A172 (cell line): ENCODE measurements at places on chromosomes 5 and 9. TPM values are rescaled to one million over a fixed set of nuclear protein-coding genes. Genes with fewer than 3 reads are reported as not detected.

Gene DNM1
- 16.7 and 20.6 TPM in 2 replicates for total RNA-seq

Gene MOB3B
- 0.02 TPM in 1 of 2 replicates, not detected in the other for total RNA-seq

Gene DENND1A
- total RNA-seq = 25.8 and 30.8 TPM in 2 replicates

Gene CATSPER3
- total RNA-seq = not detected in 2 replicates

Gene SLC1A1
- 1.7 TPM in 2 replicates for total RNA-seq

Gene TAF11L5
- total RNA-seq = not detected in 2 replicates

Gene SPATA31C1
- total RNA-seq = not detected in 2 replicates

Gene NKD2
- 4.3 TPM in 1 of 2 replicates, not detected in the other for total RNA-seq

Gene AFAP1L1
- total RNA-seq = 0.36 and 1.4 TPM in 2 replicates

Gene SOHLH1
- total RNA-seq = not detected in 2 replicates

Gene PCDHB8
- 7.0 and 7.5 TPM in 2 replicates for total RNA-seq

Gene SLC6A18
- not detected in 2 replicates for total RNA-seq

DNA sequence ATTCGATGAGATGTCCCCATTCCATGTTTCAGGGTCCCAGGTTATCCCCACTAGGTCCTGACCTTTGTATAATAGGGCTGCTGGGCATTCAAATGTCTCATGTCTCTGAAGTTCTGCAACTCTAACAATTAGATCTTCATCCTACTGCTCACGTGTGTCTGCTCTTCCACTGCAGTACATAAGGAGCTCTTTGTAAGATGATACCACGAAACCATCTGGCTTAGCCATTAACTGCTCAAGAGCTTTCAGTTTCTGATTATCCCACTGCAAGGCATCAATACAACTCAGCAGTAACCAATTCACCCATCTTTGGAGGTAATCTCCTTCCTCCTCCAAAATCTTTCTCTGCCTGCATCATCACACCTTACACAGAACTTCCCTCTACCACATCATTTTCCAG lies 49.9 kb upstream of the PPP2CA start:
- DNase-seq = no peak

- no peak for DNase-seq
Measured at GRCh38 chr5:95788493-95788892, 34.0 kb downstream of the GLRX start.

- no peak for DNase-seq
Measured at GRCh38 chr9:121809356-121810050, 158.1 kb downstream of the DAB2IP start.

DNA sequence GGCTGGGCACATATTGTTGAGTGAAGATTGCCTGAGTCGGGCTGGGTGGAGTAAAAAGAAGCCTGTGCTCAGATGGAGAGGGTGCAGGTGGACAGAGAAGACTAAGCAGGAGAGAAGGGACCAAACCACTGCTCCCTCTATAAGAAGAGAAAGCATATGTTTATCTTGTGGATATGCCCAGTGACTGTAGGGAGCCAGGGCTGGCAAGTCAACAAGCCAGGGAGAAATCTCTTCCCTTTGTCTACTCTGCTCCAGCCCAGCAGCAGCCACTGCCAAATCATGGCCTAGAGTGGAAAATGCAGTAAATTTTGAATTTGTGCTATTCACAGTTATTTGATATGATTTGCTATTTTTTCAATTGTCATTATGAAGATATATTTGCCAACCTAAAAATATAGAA lies 33.2 kb upstream of the TRIM36 start:
- no peak for DNase-seq

DNA sequence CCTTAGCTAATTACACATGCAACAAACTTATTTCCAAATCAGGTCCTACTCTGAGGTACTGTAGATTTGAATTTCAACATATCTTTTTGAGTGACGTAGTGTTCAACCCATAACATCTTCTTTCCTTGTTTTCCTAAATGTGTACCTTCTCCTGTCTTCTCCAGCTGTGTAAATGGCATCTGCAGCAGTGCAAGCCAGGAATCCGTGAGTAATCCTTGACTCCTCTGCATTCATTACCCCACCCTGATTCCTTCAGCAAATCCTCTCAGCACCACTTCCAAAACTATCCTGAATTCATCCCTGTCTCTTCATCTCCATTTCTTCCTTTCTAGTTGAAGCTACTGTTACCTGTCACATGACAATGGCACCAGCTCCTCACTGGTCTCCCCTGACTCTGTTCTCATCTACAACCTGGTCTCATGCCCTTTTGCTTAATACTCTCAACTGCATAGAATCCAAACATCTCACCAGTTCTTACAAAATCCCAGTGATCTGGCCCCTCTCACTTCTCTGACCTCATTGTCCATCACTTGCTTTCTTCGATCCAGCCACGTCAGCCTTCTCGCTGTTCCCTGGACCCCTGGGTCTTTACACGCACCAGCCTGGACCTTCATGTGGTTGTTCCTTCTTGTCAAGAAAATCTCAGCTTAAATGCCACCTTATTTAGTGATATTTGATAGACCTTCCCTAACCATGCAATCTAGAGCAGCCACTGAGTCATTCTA lies 14.6 kb upstream of the TRAF1 start:
- peak; percentile 53 for DNase-seq

- peak; percentile 89 for DNase-seq
Measured at GRCh38 chr9:86500667-86501435, 146.6 kb upstream of the TUT7 start.

DNA sequence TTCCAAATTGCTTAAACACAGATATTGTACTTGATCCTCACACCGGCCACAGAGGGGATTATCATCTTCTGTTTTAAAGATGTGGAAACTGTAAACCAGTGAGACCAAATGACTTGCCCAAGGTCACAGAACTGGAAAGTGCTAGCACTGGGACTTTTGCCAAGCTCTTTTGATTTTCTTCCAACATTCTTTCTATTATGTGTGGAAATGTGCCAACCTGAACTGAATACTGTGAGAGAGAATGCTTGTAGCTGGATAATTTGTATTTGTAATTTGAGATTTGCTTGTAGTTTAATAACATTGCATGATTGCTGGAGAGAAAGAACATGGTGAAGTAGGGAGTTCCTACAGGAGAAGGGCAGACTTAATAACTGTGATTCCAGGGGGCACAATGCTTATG lies 977.9 kb upstream of the NUDT12 start:
- peak; percentile 25 for DNase-seq

DNA sequence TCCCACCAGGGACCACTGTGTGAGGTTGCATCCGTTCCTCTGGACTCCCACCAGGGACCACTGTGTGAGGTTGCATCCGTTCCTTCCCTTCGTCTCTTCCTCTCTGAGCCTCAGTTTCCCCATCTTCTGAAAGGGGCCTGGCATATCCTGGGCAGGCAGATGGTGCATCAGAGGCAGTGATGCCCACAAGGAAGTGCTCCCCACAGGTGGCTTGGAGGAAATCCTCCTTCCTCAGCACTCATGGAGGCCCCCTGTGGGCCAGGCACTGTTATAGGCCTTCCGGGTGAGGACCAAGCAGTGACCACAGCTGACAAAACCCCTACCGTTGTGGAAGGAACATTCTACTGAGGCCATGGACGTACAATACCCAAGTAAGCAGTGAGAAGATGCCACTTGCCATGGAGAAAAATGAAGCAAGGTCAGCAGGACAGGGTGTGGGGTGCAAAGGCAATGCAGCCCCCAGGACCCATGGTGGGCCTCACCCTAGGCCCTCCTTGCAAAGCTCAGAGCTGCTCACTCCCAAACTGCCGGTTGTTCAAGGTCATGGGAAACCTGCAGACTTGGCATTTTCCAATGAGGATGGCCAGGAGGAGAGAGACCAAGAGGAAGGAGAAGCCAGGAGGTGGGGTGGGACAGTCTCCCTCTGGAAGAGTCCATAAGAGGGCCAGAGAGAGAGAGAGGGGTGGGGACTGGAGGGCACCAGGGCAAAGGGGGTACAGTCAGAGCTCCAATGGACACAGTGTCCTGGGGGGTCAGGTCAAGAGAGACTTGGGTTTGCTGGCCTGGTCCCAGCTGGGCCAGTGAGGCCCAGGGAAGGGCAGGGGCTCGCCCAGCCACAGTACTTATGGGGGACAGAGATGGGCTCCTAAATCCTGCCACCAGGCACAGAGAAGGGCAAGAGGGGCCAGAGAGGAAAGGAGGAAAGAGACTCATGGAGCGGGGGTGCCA lies 51.1 kb downstream of the C9orf50 start:
- peak; percentile 41 for DNase-seq

DNA sequence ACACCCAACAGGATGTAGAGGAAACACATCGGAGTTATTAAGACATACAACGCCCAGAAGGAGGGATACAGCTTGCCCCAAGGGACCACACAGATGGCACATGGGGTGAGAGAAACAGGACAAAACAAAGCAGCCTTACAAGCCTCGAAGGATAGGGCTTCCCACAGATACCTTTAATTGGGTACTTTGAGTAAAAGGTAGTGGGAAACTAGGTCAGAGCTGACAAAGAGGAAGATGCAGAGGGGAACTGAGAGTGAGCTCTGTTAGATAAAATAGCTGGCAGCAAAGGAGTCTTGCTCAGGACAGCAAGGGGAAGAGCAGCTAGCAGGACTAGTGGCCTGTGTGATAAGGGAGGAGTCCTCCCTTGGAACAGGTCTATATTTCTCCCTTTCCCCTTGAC lies 48.2 kb downstream of the OTP start:
- DNase-seq = no peak

- DNase-seq = no peak
Measured at GRCh38 chr9:78438211-78438610, 141.3 kb downstream of the PSAT1 start.

- DNase-seq = no peak
Measured at GRCh38 chr5:131357739-131358561, 94.1 kb downstream of the CDC42SE2 start.

GRCh38 chr9:3909966-3910650 lies 384.3 kb upstream of the RFX3 start:
- no peak for DNase-seq
